Motor neuron (in vitro differentiated cells): ENCODE measurements at places on chromosomes 2 and 18. TPM values are rescaled to one million over a fixed set of nuclear protein-coding genes. Genes with fewer than 3 reads are reported as not detected.

FAM124B gene
- total RNA-seq = 0.06 TPM in 1 of 2 replicates, not detected in the other

MRPL53 gene
- 60.1 and 61.2 TPM in 2 replicates for total RNA-seq

GRCh38 chr2:39816845-39817244 is 37.8 kb upstream of the THUMPD2 start:
- peak; percentile 26 for ATAC-seq

DNA sequence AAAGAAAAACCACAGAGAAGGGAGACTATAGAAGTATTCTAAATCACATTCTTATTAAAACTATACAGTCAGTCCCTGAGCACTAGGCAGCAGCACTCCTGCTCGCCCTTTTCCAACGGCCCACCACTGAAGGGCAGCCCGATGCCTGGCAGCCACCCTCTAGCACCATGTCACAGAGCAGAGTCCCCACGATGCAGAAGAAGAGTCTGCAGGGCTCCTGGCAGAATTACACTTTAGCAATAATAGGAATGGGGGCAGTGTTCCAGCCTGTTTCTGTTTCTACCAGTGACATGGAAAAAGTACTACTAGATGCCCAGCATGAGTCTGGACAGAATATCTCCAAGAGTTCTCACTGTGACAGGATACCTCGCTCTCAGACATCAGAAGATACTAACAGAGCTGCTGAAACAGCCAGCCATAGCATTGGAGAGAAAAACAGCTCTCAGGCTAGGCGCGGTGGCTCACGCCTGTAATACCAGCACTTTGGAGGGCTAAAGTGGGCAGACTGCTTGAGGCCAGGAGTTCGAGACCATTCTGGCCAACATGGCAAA is 87.6 kb downstream of the C2orf74 start:
- ATAC-seq = no peak

- peak; percentile 9 for ATAC-seq
These were observed 74.4 kb downstream of the MAP4K4 start for GRCh38 chr2:101771910-101772321.

GRCh38 chr2:109352056-109352897 is 223.3 kb downstream of the SH3RF3 start:
- ATAC-seq = no peak

- ATAC-seq = no peak
These were observed 103.6 kb upstream of the AGAP1 start for GRCh38 chr2:235390108-235390815.

SOX11 gene
- 111 and 116 TPM in 2 replicates for total RNA-seq

EFEMP1 gene
- 8.1 and 16.5 TPM in 2 replicates for total RNA-seq

LBX2 gene
- total RNA-seq = 1.6 and 4.5 TPM in 2 replicates

DNA sequence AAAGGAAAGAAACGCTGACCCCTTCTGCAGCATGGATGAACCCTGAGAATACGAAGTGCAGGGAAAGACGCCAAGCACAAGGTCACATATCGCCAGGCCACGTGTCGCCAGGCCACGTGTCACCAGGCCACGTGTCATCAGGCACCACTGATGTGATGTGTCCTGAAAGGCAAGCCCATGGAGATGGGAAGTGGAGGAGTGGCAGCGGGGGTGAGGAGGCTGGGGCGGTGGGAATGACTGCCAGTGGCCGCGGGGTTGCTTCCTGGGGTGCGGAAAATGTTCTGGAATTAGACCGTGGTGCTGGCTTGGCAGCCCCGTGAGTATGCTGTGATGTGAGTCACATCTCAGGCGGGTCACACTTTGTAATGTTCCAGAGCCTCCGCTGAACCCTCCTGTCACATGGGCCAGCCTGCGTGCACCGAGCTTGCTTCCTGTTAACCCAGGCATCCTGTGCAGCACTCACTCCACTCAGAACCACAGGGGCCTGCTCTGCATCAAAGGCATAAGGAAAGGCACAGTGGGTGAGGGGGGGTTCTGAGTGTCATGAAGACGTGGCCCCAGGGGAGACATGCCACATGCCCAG is 39.0 kb downstream of the SLC66A2 start:
- no peak for ATAC-seq

ARL4C gene
- 0.28 and 0.34 TPM in 2 replicates for total RNA-seq

GRCh38 chr18:46374850-46375249 is 270.7 kb downstream of the HAUS1 start:
- no peak for ATAC-seq

DNA sequence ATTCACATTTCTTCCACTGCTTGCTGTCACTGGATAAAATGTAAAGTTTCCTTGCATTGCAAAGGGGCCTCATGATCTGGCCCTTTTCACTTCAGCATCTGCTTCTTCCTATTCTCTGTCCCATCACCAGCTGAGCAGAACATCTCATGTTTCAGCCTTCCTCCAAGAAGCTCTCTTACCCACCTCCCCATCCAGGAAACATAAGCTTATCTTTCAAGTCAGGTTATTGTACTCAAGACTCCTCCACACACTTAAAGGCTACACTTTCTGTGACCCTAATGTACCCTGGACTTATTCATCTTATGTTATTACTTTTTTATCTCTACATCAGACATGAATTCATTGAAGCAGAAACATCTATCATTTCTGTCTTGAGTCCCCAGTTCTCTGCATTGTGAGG is 230.5 kb downstream of the PMAIP1 start:
- no peak for ATAC-seq

DNA sequence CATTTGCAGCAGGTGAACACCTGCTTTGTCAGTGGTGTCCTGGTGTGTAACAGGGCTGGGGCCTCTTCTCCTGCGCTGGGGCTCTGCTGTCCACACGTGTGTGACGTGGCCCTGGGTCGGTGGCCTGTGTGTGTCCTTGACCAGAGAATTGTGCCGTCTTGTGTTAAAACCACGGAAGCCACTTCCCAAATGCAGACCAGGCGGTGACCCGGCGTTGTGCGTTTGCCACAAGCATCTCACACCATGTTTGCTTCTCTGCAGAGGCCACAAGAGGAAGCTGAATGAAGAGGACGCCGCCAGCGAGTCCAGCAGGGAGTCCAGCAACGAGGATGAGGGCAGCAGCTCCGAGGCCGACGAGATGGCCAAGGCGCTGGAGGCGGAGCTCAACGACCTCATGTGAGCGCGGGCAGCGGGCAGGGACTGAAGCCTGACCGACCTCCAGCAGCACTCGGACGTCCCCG is 44.3 kb upstream of the KCNG2 start:
- ATAC-seq = no peak

TCF7L1 gene
- total RNA-seq = 6.7 and 7.9 TPM in 2 replicates

DNA sequence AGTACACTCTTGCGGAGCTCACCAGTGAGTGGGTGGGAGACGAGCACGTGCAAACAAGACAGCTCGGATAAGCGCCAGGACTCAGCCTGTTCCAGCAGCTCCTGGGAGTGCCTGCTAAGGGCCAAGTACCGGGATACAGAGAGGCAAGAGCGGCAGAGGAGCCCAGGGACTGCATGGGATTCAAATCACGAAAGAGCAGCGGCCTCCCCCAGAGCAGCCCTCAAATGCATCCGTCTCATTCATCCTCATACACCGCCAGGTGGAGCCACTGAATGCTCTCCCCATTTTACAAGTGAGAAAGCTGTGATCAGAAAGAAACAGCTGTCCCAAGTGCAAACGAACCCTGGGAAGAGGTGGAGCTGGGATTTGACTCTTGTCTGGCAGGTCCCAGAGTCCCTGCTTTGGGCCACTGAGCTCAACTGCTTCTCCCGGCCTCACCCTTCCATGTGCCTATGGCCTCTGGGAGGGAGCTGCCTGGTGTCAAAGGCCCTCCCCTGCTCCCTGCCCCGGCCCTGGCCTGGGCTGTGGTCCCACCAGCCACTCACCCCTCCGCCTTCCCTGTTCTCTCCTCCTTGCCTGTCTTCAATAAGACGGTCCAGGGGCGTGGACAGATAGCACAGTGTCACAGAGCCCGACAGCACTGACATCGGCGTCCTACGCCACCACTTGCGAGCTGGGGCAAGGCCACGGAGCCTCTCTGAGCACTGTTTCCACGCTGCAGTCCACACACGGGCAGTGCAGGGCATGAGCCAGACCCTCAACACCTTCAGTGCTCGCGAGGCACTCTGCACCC is 72.8 kb upstream of the TAF1B start:
- peak; percentile 81 for ATAC-seq

- ATAC-seq = peak; percentile 78
These were observed 23.8 kb downstream of the FBXO41 start for GRCh38 chr2:73260338-73260984.

DNA sequence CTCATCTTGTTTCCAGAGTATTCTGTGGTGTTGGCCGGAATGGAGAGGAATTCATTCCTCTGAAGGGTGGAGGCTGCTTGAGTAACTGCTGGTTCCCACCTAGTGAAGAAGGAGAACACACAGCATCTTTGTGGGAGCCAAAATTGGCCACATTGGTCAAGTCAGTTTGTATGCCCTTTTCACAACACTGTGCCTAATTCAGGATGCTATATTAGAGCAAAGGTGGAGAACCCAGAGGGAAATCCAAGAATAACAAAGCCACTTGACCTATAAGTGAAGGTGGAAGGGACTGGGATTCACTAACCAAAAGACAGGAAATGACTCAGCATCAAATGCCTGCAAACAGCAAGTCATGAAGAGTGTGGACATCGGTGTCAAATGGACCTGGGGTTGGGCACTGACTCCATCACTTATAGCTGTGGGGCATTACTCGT is 27.3 kb upstream of the MLPH start:
- ATAC-seq = no peak

EIF2B4 gene
- total RNA-seq = 33.4 and 34.5 TPM in 2 replicates

DNA sequence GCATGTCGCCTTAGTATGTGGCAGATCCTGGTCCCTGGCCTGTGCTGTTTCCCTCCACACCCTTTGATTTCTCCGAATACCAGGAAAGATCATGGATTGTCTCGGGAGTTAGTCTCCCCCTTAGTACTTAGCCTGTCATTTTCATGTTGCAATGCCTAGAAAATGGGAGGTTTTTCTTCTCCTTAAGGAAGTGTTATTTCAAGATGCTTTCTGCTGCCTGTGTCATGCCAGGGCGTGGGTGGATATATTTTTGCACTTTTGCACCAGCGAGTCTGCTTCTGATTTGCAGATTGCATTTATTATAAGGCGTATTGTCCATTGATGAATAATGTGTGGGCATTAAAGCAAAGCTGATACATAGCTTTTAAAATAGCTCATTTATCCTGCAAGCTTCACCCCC is 223.5 kb downstream of the NEDD4L start:
- ATAC-seq = no peak

PPP4R1 gene
- 71.6 and 72.9 TPM in 2 replicates for total RNA-seq

GRCh38 chr18:53551868-53552426 is 672.5 kb downstream of the MBD2 start:
- ATAC-seq = no peak

DNA sequence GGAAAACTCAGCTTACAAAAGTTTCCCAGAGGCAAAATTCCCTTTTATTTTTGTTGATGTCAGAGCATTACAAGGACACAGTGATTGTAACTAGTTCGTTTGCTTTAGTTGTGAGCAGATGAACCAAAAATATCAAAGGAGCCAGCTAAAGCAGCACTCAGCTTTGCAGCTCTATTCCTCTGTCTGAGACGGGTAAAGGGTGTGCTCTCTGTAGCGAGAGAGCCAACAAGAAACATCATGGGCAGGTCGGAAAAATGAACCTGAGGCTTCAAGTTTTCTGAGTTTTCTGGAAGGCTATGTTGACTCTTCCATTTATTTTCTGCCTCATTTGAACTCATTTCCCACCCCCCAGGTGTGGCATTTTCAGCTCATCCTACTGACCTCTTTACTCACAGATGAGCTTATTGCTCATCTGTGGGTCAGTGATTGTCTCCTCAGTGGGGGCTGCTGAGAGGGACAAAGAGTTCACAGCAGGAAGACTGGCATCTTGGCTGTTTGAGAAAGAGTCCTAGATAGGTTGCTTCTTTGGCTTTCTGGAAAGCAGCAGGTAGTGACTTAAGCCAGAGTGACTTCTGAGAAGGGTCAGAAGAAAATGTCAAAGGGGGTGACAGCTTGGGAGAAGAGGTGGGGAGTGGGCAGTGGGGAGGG is 66.6 kb upstream of the EPC2 start:
- ATAC-seq = no peak

DGUOK gene
- total RNA-seq = 103 and 130 TPM in 2 replicates

- ATAC-seq = no peak
These were observed 41.4 kb downstream of the USP14 start for GRCh38 chr18:199768-200167.

DNA sequence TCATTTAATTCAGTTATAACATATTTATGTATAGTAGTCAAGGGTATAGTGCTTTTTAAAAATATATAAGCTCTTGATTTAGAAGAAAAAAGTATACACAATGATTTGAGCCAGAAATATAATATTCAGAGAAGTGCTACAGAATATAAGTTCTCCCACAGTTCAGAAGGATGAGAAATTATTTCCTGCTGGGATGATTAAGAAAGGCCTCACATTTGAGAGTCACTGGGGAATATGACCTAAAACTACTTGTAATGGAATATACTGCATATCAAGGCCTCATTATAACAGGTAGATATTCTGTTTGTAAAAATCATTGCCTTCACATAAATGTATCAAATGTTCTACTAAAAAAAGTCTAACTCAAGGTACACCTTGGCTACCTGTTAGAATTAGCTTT is 203.5 kb downstream of the MBD2 start:
- ATAC-seq = no peak

CROCC2 gene
- 0.63 TPM in 1 of 2 replicates, not detected in the other for total RNA-seq

LONRF2 gene
- 0.10 and 0.11 TPM in 2 replicates for total RNA-seq

FEV gene
- 0.08 TPM in 1 of 2 replicates, not detected in the other for total RNA-seq

GRCh38 chr2:12605936-12606335 is 110.8 kb upstream of the TRIB2 start:
- ATAC-seq = no peak

DNA sequence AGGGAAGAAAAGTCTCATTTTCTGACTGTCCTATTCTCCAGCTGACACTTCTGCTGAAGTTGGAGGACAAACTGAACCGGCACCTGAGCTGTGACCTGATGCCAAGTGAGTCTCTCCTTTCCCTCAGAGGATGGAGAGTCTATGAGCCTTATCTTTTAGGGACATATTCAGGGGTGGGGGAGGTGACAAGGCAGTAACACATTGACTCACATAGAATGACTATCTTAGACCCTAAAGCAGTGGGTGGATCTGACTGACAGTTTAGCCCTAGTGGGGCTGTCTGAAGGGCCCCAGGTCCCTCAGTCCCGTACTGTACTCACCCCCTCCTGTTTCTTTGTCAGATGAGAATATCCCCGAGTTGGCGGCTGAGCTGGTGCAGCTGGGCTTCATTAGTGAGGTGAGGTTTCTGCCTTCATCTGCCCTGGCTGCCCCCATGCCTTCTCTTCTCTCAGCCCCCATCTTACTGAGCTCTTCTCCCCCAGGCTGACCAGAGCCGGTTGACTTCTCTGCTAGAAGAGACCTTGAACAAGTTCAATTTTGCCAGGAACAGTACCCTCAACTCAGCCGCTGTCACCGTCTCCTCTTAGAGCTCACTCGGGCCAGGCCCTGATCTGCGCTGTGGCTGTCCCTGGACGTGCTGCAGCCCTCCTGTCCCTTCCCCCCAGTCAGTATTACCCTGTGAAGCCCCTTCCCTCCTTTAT is 805 bp upstream of the KRTCAP3 start:
- peak; percentile 18 for ATAC-seq

- ATAC-seq = no peak
These were observed 218.1 kb downstream of the CAMKMT start for GRCh38 chr2:44579837-44580230.

GRCh38 chr18:72675394-72675793 is 131.3 kb upstream of the CBLN2 start:
- no peak for ATAC-seq

- ATAC-seq = no peak
These were observed 449.8 kb upstream of the CDH2 start for GRCh38 chr18:28626756-28627155.
